ENCODE measurements at places on chromosomes 3 and 15.
A peak's percentile ranks its signal among the peaks of the same experiment; 100 is the strongest.

- no peak for DNase-seq
These were observed 17.1 kb upstream of the DCBLD2 start for GRCh38 chr3:98918586-98918985.

DNA sequence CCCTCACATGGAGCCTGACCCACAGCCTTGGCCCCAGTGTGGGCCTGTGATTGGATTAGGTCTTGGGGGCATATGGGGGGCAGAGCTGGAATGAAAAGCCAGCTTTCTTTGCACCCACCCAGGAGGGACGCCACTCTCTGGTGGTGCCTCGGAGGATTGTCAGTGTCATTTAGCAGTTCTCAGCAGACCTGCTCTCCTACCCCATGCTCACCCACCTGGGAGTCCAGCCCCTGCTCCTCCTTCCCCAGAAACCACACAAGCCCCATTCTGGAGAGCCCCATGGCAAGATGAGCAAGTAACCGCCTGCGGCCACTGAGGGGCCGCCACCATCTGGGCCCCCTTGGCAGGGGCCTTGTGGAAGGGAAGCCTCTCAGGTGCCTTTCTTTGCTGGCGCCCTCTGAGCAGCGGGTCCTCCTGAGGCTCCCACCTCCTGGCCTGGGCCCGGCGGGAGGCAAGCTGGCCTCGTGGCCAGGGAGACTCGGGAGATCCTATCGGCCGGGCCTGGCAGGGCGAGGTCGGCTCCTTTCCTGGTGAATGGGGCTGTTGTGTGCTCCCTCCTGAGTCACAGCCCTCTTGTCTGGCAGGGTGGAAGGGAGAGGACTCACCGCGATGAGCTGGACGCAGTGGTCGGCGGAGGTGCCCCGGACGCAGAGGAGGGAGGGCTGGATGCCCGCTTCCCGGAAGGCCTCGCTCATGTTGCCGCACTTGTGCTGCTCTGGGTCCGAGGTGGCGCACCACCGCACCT lies 2.3 kb downstream of the MELTF start:
- no peak for DNase-seq

DNA sequence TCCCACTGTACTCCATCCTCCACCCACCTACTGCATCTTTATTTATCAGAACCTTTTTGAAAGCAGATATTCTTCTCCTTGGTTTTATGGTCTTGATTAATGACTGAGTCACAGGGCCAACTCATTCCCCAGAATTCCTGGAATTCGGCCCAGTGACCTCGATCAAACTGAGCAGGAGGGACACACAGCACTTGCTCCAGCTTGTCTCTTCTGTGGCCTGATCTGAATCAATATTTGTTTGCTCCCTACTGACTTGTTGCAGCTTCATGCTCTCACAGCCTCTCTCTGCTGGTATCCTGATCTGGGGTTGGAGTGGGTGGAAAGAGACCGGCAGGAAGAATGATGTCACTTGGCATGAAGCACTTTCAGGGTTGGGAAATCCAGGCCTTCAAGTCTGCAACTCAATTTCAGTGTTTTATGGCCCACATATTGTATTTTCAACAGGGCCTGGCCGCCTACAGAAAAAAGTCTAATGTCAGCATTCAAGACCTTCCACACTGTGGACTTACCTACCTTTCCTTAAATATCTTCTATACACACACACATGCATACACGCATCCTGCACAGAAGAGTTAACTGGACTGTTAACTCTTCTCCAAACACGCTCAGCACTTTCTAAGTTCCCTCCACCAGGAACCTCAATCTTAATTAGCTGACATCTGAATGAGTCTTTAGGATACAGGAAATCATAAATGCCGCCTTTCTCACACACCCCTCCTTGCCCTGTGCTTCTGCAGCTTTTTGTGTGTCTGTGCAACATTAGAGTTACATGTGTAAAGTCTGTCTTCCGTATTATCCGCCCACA lies 4.6 kb downstream of the ANXA2 start:
- peak; percentile 98 for DNase-seq

GRCh38 chr3:187296058-187296457 lies 4.5 kb upstream of the MASP1 start:
- no peak for DNase-seq
